ENCODE measurements at places on chromosomes 12 and 14.

GRCh38 chr14:23694085-23694948 lies 58.2 kb downstream of the DHRS2 start:
- DNase-seq = no peak

- no peak for DNase-seq
Measured at GRCh38 chr14:58978343-58978742, 210.1 kb upstream of the DAAM1 start.

DNA sequence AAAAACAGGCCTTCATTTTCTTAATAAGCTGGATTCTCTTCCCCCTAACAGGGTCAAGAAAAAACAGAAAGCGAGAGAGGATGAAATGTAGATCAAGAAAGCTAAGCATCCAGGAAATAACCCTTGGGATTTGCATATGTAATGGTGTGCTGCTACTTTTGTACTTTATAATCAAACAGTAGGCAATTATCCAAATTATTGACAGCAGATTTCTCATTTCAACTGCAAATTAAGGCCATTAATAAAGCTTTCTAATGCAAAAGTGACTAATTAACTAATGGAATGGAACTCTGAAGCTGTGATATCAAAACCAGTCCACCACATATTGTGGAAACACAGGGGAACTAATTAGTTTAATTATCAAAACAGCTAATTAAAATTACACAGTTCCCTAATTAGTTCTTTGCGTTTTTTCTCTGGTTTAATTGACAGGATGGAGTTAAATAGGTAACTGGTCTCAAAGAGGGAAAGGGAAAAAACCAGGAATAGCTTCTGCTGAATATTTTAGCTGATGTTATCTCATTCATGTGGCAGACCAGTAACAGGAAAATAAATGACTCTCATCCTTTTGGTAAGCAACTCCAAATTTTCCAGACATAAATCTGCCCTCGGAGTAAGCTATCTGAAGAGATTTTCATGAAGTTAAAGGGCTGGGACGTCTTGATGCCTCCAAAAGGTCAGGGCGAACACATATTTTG lies 182.7 kb upstream of the LMO3 start:
- DNase-seq = no peak

- no peak for DNase-seq
Measured at GRCh38 chr12:8917031-8917430, 2.7 kb downstream of the PHC1 start.

- no peak for DNase-seq
Measured at GRCh38 chr14:103558071-103558882, 4.2 kb downstream of the BAG5 start.

DNA sequence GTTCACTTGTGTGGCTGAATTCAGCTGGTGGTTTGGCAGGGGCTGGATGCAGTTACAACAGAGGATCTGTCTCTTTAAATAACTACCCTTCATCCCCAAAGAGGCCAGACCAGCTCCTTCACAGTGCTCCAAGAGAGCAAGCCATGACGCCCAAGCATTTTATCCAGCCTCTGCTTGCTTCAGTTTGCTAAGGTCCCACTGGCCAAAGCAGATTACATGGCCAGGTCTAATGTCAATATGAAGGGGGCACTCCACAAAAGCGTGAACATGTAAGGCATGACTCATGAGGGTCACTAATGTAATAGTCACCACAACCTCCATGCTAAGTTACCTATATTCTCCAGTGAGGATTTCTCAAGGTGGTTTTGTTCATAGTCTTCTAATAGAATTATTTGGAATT lies 62.9 kb downstream of the MARK3 start:
- DNase-seq = no peak

- no peak for DNase-seq
Measured at GRCh38 chr12:117118838-117119591, 19.8 kb upstream of the TESC start.

DNA sequence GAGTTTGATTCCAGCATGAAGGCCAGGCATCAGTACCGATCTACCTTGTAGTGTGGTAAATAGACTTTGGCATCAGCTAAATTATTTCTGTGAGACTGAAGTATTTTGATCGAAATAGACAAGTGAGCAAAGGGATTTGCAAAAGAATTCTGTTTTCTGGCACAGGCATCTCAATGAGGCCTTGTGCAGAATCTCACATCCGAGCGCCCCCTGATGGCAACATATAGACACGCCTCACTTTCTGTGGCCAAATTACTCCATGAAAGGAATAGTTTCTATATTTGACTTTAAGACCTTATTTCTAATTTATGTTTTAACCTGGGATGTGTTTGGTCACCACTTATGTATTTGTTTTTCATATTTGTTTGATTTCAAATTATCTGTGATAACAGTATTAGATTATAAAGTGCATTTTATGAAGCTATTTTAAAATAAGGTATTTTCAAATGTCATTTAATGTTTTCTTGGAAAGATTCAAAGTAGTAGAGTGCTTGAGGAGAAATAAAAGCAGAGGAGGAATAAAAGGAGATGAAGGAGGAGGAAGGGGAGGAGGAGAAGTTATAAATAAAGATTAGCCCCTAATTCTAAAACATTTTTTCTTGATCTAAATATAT lies 731.9 kb downstream of the NRXN3 start:
- no peak for DNase-seq

DNA sequence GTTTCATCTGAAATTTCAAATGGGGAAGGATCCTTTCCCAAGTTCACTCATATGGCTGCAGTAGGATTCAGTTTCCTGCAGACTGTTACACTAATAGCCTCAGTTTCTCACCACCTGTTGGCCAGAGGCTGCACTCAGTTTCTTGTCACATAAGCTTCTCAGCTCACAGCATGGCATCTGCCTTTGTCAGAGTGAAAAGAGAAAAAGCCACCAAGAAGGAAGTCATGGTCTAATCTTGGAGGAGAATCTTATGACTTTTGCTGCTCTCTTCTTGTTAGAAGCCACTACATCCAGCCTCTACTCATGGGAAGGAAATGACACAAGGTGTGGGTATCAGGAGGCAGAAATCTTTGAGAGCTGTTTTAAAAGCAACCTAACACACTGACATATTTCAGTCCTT lies 39.4 kb upstream of the BTG1 start:
- peak; percentile 61 for DNase-seq

- no peak for DNase-seq
Measured at GRCh38 chr12:127489061-127489460, 777.9 kb upstream of the TMEM132C start.

GRCh38 chr14:90698379-90698869 lies 117.8 kb downstream of the TTC7B start:
- no peak for DNase-seq

GRCh38 chr12:67151886-67152285 lies 117.3 kb upstream of the CAND1 start:
- DNase-seq = no peak

DNA sequence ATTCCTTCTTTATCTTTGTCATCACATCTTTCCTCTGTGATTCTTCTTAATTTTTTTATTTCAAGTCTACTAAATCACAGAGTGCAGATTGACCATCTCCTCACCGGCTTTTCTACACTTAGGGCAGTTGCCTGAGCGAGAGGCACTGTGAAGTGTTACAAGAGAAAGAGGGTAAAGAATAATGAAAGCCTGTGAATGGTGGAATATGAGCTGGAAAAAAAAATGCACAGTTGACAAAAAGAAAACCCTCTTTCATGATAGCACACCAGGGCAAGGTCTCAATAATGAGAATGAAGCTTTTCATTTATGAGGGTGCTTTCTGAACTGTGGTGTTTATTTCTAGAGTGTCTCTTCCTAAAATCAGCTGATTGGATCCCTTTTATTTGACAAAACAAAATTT lies 106.2 kb upstream of the PDE3A start:
- no peak for DNase-seq

DNA sequence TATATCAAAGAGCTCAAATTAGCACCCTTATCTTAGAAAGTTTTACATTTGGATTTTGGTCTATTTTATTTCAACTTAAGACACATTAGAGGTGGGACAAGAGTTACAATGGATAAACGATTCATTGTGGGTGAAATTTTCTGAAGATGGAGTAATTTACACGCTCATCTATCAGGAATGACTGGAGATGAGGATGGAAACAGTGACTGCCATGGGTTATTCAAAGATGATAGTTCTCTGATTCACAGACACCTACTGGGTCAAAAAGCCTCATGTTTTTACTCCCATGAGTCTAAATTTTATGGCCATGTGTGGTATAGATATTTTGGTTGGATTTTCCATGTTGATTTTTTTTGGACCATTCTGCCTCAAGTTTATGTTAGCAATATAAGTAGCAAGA lies 22.1 kb downstream of the SAMD4A start:
- DNase-seq = no peak

DNA sequence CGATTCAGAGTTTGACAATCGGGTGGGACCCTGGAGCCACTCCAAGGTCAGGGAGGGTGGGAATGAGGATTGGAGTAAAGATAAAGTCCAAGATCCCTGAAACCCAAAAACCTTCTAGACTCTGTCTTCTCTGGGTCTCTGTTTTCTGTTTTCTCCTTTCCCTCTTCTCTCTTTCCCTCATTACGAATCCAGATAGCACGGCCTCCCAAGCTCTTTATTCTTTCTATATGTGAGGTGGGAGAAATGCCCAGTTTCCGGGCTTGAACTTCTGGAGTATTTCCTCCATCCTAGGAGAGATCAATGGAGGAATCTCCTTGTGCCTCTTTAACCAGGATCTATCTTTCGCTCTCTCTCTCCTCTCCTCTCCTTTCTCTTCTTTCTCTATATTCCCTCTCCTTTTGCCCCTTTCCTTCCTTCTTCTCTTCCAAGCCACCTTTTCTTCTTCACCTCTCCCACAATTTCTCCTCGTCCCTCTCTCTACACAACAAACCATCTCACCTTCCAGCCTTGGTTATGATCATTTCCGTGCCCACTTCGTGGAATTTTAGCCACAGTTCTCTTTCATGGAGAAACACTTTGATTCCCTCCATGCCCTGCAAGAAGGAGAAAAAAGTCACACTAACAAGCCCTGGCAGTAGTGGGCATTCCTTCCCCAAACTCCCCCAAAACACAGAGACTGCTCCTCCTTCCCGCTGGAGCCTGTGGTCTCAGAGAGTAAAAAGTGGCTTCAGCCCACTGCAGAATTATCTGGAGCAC lies 4.4 kb downstream of the TBX5 start:
- no peak for DNase-seq

GRCh38 chr12:55930771-55931316 lies at the start of gene DGKA:
Gene DGKA (plus strand): TSS chr12:55931162. CDS start chr12:55936504, 5,342 bp downstream.
- DNase-seq = peak; percentile 71

- DNase-seq = no peak
Measured at GRCh38 chr14:72688990-72689671, 204.8 kb downstream of the DPF3 start.

DNA sequence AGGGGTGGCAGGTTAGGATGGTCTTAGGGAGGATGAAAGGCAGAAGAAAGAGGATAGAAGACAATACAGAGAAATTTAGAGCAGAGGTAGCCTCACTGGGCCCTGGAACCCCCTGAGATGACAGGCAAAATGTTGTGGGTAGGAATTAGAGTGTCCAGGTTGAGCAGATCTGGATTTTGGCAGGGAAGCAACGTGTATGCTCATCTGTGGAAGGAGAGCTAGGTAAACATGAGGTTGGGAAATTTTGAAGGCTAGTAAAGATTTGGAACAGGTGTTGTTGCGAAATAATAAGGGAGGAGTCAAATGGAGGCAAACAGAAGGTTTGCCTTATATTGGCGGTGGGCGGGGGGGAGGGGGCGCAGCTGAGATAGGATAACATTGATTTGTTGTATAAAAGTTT lies 5.3 kb downstream of the HSD17B6 start:
- no peak for DNase-seq

GRCh38 chr12:88556213-88556774 lies 24.0 kb downstream of the KITLG start:
- no peak for DNase-seq

- no peak for DNase-seq
Measured at GRCh38 chr12:69433653-69434052, 36.5 kb upstream of the FRS2 start.

DNA sequence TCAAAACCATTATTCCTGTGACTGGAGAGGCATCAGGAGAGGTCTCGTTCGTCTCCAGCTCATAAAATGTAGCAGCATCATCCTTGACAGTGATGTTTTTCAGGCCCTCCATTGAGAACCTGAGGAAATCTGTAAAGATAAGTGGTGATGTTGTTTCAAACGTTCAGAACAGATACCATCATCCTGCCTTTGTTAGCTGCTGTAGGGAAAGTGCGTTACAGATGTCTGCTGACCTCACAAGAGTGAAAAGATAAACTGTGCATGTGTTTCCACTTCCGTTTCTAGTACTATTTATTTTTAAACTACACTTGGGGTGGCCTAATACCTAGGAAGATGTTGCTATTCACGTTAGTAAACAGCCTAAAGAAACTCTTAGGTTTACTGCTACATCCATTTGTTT lies 28.4 kb downstream of the BCL2L14 start:
- no peak for DNase-seq

GRCh38 chr12:23895792-23896218 lies 53.7 kb downstream of the SOX5 start:
- no peak for DNase-seq

GRCh38 chr14:89550821-89551220 lies 133.8 kb upstream of the FOXN3 start:
- no peak for DNase-seq

DNA sequence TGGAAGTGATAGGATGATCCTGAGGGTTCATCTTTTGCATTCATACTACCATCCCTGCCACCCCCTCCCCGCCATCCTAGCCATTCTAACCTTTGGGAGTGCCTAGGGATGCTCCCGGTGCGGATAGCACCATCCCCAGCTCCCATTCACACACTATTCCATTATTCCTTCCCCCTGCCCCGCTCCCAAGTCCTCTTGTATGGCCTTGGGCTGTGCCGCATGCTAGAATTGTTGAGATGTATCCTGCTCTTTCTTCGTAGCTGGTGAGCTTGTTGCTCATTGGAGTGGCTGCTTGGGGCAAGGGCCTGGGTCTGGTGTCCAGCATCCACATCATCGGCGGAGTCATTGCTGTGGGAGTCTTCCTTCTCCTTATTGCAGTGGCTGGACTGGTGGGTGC lies 644 bp downstream of the TSPAN31 start:
- DNase-seq = no peak

DNA sequence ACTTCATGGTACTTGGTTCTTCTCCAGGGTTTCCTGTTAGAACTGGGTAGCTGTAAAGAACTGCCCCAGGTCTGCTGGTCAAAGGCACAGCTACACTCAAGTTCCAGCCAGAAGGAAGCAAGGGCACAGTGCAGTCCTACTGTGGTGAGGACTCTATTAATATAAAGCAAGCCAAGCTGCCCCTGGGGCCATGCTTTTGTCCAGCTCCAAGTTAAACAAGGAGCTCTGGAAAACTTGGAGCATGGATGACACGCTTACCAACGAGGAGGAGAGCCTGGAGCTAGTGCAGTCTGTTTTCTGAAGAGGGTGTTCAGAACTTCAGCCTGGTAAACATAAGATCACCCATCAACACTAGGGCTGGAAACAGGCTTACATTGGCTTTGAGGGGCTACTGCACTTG lies 4.0 kb downstream of the FZD10 start:
- no peak for DNase-seq

DNA sequence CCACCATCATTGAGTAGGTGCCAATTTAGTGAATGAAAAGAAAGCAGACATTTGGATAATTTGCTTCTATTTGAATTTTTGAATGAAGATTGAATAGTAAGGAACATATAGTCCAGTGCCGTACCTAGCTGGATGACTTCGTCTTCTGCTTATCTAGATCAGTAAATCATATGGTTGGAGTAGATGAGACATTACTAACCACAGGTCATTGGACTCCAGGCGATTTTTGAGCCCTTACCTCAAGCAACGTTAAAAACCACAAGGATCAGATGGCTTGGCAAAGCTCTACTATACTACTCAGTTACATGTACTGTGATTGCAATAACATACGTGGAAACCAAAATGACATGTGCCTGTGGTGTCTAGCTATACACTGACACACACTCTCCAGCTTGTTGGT lies 1.7 kb upstream of the SPATS2 start:
- DNase-seq = no peak

Data from CD4-positive, alpha-beta T cell treated with Interleukin-10 for 1 hour (primary cell).